Caco-2 (cell line): ENCODE measurements at places on chromosomes 5 and 9. TPM values are rescaled to one million over a fixed set of nuclear protein-coding genes. Genes with fewer than 3 reads are reported as not detected.

Gene CD72
- 0.70 and 0.95 TPM in 2 replicates for total RNA-seq

DNA sequence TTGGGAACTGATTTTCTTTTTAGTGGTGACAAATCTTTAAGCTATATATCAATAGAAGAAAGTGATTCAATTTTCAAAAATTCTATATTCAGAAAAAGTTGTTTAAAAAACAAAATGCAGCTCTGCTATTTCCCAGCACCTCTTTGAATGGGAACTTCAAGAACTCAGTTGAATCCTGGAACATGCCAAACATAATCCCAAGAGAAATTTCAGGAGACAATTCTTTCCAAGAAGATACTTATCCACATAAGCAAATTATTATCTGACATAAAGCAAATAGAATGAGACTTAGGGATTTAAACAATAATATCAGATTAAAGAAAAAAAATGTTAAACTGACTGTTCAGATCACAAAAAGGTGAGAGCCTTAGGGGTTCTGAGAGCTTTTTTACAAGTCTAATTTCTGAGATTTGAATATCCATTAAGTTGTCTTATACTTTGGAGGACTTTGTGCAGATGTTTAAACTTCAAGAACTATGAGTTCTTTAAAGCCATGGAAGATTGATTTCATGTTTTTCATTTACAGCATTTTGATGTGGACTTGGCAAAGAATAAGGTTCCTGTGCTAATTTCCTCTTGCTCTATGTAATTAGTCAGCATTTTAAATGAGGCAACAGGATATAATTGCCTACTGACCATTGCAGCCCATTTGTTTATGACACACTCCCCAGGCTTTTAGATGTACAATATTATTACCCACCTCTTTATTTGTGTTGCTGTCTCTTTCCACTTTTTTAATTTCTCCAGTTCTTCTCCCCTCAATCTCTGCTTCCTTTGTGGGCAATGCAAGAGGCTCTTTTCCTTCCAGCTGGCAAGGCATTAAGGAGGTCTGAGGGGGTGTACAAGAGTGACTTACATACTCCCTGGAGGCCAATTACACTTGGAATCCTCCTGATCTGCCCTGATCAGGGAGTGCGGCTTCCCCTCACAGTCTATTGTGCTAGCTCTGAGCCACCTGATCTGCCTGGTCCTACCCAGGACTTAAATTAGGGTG, 419.1 kb downstream of the NR2F1-AS1 start:
- no peak overlapping the region for H3K27ac ChIP-seq
- H3K4me1 ChIP-seq: no peaks in the 10 kb centered on the region

DNA sequence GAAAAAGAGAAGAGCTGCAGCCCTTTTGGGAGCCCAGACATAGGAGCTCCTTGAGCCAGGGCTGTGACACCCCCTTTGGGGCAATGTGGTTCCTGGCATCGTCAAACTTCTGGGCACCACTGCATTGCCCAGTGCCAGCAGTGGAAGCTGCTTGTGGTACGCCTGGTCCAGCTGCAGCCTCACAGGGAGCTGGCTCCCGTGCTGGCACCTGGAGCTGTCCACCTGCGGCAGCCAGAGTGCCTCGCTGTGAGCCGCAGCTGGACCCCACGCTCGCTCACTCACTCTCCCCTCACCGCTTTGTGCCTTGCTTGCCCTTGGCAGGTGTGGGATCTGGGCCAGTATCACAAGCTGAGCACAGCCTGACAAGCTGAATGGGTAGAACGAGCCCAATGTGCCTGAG, 1150.8 kb upstream of the CDH6 start:
- no peak for DNase-seq
- H3K36me3 ChIP-seq: no peaks in the 10 kb centered on the region
- no peaks in the 10 kb centered on the region for H3K4me1 ChIP-seq
- no peaks in the 10 kb centered on the region for H3K27me3 ChIP-seq

Gene TXNDC8
- not detected in 2 replicates for total RNA-seq

DNA sequence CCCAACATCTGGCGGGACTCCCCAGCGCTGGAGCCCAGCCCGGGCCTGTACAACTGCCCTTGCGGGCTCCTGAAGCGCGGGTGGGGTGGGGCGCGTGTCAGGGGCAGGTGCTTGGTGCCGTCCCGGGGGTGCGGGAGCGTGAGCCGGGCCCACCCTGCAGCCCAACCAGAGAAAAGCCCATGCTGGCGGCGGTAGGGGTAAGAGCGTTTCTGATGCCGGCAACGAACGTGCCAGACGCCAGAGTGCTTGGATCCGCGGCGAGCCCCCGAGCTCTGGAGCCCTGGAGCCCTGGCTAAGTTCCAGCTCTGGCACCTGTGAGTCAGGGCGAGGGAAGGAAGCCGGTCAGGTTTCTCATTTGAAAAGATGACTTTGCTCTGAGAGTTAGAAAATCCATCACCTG, 58.0 kb downstream of the ZNF510 start:
- no peak overlapping the region for H3K4me3 ChIP-seq
- no peaks in the 10 kb centered on the region for H3K27me3 ChIP-seq
- DNase-seq: no peak
- no peak overlapping the region for H3K27ac ChIP-seq

DNA sequence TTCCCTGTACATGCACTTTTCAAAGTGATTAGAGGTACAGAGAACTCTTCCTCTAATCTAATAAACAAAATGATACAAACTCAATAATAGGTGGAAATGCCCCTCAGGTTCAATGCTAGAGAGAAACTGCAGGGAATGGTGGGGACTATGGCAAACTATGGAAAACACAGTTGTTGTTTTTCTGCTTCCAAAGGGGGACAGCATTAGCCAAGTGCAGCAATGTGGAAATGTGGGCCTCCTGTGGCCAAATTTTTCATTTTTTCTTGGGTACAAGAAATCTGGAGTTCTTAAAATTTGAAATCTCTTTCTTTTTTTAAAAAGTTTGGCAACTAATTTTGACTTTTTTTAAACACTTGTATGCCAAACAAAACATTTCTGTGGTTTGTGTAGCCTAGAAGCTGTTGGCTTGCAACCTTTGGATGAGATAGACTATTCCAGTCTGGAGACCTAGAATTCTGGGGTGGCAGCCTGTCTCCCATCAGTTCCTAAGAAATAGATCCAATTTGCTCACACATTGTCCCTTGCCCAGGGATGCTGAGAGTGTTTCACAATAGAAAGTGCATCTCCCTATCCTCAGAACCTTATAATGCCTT, 218.6 kb downstream of the PAPPA start:
- no peak overlapping the region for H3K27ac ChIP-seq
- no peaks in the 10 kb centered on the region for H3K36me3 ChIP-seq
- H3K27me3 ChIP-seq: no peaks in the 10 kb centered on the region
- H3K4me1 ChIP-seq: no peaks in the 10 kb centered on the region
- no peak overlapping the region for H3K4me3 ChIP-seq
- DNase-seq: no peak

DNA sequence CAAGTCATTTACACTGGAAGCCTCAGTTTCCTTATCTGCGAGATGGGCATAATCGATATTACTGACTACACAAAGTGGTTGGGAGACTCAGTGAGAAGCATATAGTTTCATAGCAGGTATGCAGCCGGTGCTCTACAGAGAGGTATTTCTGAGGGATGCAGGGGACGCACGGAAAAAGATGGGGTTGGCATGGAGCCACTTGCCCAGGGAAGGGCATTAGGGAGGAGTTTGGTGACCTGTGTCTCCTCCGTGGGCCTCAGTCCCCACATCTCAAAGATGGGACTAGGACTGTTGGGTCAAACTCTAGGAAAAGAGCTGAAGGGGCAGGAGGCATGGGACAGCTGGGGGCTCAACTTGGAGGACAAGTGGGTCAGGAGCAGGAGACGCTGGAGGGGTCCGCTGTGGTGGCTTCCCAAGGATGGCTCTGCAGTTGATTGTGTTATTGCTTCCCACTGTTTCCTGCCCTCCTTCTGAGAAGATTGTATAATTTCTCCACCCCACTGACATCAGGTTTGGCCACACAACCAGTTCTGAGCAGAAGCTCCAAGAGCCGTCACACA, 158.6 kb upstream of the ALDH1B1 start:
- peaks cover 43% of the 10 kb centered on the region for H3K4me1 ChIP-seq
- peak overlapping the region; percentile 58 for H3K27ac ChIP-seq
- DNase-seq: no peak
- H3K27me3 ChIP-seq: no peaks in the 10 kb centered on the region
- no peak overlapping the region for H3K4me3 ChIP-seq
- H3K36me3 ChIP-seq: no peaks in the 10 kb centered on the region

DNA sequence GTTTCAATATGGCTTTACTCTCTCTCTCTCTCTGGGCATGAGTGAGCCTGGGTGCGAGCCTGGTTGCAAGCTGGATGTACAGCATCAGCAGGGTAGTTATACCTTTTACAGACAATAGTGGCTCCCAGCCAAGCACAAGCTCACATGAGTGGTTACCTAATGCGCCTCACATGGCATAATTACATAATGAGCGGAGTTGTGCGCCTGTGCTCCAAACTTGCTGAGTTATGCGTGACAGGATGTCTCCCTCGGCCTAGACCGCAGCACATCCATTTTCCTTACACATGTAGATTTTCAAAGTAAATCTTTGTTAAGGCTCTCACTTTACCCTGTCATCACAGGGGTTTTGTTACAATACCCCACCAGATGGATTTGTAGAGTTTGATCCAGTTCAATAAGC, 233.5 kb upstream of the WWC1 start:
- H3K36me3 ChIP-seq: no peaks in the 10 kb centered on the region
- H3K4me1 ChIP-seq: no peaks in the 10 kb centered on the region
- DNase-seq: no peak
- no peaks in the 10 kb centered on the region for H3K27me3 ChIP-seq
- no peak overlapping the region for H3K4me3 ChIP-seq

GRCh38 chr5:154755361-154756008, at the start of gene LARP1:
Gene LARP1 (plus strand): TSS chr5:154755377. CDS start chr5:154755758, 381 bp downstream.
- 0 out of 2 replicates have a peak, but pooled peaks cover 1% of the 10 kb centered on the region for H3K36me3 ChIP-seq
- H3K4me3 ChIP-seq: peak within 1 kb of the TSS; percentile 68
- H3K27ac ChIP-seq: peak within 1 kb of the TSS; percentile 90
- peaks cover 19% of the 10 kb centered on the region for H3K4me1 ChIP-seq

Gene PCDHB3
- not detected in 2 replicates for total RNA-seq

Gene TESK1
- total RNA-seq: 27.9 and 30.1 TPM in 2 replicates
